ENCODE measurements at places on chromosomes 6 and 20. TPM values are rescaled to one million over a fixed set of nuclear protein-coding genes. Genes with fewer than 3 reads are reported as not detected.

- no peak overlapping the region for H3K4me3 ChIP-seq
- no peaks in the 10 kb centered on the region for H3K27me3 ChIP-seq
- no peaks in the 10 kb centered on the region for H3K36me3 ChIP-seq
- no peak overlapping the region for H3K27ac ChIP-seq
- DNase-seq, result no peak
These were observed 22.6 kb downstream of the UST start for GRCh38 chr6:148769304-148769968.

- no peak for DNase-seq
- H3K4me1 ChIP-seq, result no peaks in the 10 kb centered on the region
- H3K36me3 ChIP-seq, result no peaks in the 10 kb centered on the region
These were observed 120.1 kb upstream of the ADGRF1 start for GRCh38 chr6:47162231-47162630.

DNA sequence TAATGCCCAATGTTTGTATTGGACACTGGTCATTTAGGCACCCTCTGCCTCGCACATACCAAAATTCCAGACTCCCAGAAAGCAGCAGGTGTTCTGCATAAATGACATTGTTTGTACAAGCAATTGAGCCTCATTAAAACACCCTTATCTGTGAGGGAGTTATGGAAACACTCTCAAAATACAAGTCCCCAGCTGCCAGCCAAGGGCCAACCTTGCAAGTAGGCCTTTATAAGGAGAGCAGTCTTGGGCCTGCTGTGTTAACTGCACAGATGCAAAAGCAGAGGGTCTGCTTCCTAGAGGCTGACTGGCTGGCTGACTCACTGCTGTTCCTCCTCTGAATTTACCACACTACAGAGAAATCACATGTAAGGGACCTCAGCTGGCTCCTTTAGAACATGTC is 150.4 kb upstream of the HMGN3 start:
- H3K27me3 ChIP-seq, result no peaks in the 10 kb centered on the region
- H3K36me3 ChIP-seq, result no peaks in the 10 kb centered on the region
- H3K27ac ChIP-seq, result no peak overlapping the region
- H3K4me3 ChIP-seq, result no peak overlapping the region

DNA sequence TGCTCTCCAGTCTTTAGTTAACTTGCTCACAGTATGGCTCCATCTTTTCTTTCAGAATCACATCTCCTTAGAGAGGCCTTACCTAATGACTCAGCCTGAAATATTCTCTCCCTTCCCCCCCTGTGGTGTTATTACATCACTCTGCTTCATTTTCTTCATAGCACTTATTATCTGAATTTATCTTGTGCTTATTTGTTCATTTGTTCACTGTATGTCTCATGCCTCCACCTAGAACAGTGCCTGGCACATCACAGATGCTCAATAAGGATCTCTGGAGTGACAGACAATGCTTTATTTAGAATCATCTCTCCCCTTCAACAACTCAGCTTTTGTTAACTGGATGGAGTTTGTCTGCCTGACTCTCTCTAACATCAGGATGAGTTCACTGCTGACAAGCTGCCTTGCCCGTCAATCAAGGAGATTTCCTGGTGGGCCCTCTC is 96.6 kb upstream of the MAN1A1 start:
- H3K4me1 ChIP-seq, result peaks cover 6% of the 10 kb centered on the region
- H3K27ac ChIP-seq, result peak overlapping the region; percentile 36
- no peaks in the 10 kb centered on the region for H3K27me3 ChIP-seq
- no peaks in the 10 kb centered on the region for H3K36me3 ChIP-seq

DNA sequence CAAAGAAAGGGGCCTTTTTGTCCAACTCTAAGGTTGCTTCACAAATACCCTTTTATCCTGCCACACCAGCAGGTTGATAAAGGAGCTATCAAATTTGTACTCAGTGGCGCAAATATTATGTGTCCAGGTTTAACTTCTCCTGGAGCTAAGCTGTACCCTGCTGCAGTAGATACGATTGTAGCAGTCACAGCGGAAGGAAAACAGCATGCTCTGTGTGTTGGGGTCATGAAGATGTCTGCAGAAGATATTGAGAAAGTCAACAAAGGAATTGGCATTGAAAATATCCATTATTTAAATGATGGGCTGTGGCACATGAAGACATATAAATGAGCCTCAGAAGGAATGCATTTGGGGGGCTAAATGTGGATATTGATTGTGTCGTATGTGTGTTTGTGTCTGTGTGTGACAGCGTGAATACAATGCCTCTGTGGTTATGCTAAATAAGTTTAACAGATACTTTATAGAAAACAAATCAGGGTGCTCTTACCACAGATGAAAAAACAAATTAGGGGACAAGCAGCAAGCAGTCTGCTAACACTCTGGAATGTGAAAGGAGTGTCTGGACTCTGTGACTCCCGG is 33.6 kb downstream of the HM13 start:
- H3K27me3 ChIP-seq, result no peaks in the 10 kb centered on the region
- H3K36me3 ChIP-seq, result peaks cover 78% of the 10 kb centered on the region
- DNase-seq, result no peak

GRCh38 chr6:42200035-42200434 is 5.3 kb upstream of the GUCA1B start:
- H3K36me3 ChIP-seq, result no peaks in the 10 kb centered on the region
- no peak for DNase-seq
- H3K4me3 ChIP-seq, result no peak overlapping the region
- peaks cover 34% of the 10 kb centered on the region for H3K4me1 ChIP-seq

DNA sequence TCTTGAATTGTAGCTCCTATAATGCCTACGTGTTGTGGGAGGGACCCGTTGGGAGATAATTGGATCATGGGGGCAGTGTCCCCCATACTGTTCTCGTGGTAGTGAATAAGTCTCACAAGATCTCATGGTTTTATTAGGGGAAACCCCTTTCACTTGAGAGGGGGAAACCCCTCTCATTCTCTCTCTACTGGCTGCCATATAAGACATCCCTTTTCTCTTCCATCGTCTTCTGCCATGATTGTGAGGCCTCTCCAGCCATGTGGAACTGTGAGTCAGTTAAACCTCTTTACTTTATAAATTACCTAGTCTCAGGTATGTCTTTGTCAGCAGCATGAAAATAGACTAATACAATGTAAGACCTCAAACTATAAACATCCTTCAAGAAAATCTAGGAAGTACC is 23.1 kb downstream of the PAQR8 start:
- no peak overlapping the region for H3K4me3 ChIP-seq
- no peaks in the 10 kb centered on the region for H3K27me3 ChIP-seq
- H3K4me1 ChIP-seq, result peaks cover 11% of the 10 kb centered on the region
- H3K36me3 ChIP-seq, result no peaks in the 10 kb centered on the region
- H3K27ac ChIP-seq, result no peak overlapping the region

- no peaks in the 10 kb centered on the region for H3K36me3 ChIP-seq
- no peak overlapping the region for H3K27ac ChIP-seq
- H3K27me3 ChIP-seq, result no peaks in the 10 kb centered on the region
- H3K4me3 ChIP-seq, result no peak overlapping the region
- DNase-seq, result no peak
These were observed 86.2 kb downstream of the CFAP61 start for GRCh38 chr20:20138301-20139064.

GRCh38 chr6:13446381-13446780 is 41.0 kb downstream of the GFOD1 start:
- peak overlapping the region; percentile 75 for H3K27ac ChIP-seq
- no peak for DNase-seq
- H3K27me3 ChIP-seq, result no peaks in the 10 kb centered on the region
- no peak overlapping the region for H3K4me3 ChIP-seq
- H3K36me3 ChIP-seq, result no peaks in the 10 kb centered on the region

GRCh38 chr6:38350942-38351341 is 288.8 kb downstream of the BTBD9 start:
- H3K27ac ChIP-seq, result peak overlapping the region; percentile 33
- H3K4me3 ChIP-seq, result no peak overlapping the region
- H3K36me3 ChIP-seq, result no peaks in the 10 kb centered on the region

GRCh38 chr20:16527438-16527837 is 45.8 kb downstream of the KIF16B start:
- H3K4me3 ChIP-seq, result no peak overlapping the region
- DNase-seq, result no peak
- peaks cover 11% of the 10 kb centered on the region for H3K4me1 ChIP-seq
- no peak overlapping the region for H3K27ac ChIP-seq
- H3K36me3 ChIP-seq, result peaks cover 18% of the 10 kb centered on the region

DNA sequence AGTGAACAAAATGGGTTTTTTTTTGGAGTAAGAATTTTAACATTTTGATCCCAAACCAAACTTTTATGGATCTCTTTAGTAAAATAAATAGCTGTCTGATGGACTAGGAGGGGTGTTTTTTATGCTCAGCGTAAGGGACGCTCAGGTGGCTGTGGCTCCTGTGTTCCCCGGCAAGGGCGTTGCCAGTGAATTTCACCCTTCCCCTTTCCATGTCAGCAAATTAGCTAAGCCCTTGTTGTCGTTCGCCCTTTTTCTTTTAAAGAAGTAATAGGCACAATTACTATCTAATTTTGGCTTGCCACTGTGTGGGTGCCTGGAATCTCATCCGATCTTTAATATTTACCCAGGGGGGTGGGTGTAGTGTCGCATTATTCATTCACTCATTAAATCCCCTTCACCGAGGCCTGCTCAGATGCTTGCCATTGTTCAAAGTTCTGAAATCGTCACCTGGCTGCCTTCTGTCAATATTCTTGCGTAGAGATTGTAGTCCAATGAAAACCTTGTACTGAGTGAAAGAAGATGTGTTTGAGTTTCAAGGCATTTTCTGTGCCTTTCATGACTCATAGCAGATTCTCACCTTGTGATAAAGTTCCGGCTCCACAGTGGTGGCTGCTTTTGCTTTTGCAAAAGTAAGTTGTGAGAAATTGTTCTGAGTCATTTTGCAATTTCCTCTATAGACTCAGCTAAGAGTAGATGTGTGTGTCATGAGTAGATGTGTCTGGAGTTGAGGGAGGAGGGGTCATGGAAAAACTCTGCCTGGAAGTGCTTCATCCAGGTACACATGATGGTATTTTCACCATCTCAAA is 40.0 kb upstream of the CLDN20 start:
- H3K27ac ChIP-seq, result no peak overlapping the region
- no peak overlapping the region for H3K4me3 ChIP-seq
- H3K36me3 ChIP-seq, result no peaks in the 10 kb centered on the region
- H3K4me1 ChIP-seq, result no peaks in the 10 kb centered on the region
- DNase-seq, result no peak
- no peaks in the 10 kb centered on the region for H3K27me3 ChIP-seq

GRCh38 chr6:13412639-13413465 is 74.5 kb downstream of the GFOD1 start:
- H3K4me1 ChIP-seq, result peaks cover 58% of the 10 kb centered on the region
- peak overlapping the region; percentile 39 for H3K27ac ChIP-seq
- no peak for DNase-seq
- H3K27me3 ChIP-seq, result no peaks in the 10 kb centered on the region
- no peaks in the 10 kb centered on the region for H3K36me3 ChIP-seq

DNA sequence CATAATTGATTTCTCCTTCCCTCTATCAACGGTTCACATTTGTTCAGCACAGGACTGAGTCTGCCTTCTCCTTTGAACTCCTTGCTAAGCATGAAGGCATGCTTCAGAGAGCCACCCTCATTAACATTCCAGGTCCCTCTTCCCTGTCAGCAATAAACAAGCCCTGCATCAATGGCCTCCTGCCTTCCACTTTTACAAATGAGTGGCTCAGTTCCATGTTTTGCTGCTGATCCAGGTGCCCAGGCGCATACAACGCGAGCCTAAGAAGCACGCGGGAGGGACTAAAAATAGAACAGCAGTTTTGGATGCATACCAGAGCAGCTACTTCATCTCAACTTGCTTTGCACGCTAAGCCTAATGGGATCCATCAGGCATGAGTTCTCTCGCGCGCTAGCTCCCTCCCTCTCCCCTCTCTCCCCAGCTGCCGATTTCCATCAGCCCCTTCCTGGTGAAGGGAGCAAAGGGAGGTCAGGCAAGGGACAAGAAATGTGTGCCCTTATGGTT is 53.4 kb downstream of the TRAF3IP2 start:
- H3K4me1 ChIP-seq, result peaks cover 38% of the 10 kb centered on the region
- H3K4me3 ChIP-seq, result peak overlapping the region; percentile 16
- no peaks in the 10 kb centered on the region for H3K27me3 ChIP-seq
- H3K27ac ChIP-seq, result peak overlapping the region; percentile 76
- no peaks in the 10 kb centered on the region for H3K36me3 ChIP-seq
- DNase-seq, result peak; percentile 92

GRCh38 chr20:31712564-31713311 is 9.9 kb downstream of the BCL2L1 start:
- H3K27me3 ChIP-seq, result no peaks in the 10 kb centered on the region
- DNase-seq, result peak; percentile 97
- peaks cover 96% of the 10 kb centered on the region for H3K4me1 ChIP-seq
- peak overlapping the region; percentile 24 for H3K4me3 ChIP-seq
- H3K36me3 ChIP-seq, result no peaks in the 10 kb centered on the region

DNA sequence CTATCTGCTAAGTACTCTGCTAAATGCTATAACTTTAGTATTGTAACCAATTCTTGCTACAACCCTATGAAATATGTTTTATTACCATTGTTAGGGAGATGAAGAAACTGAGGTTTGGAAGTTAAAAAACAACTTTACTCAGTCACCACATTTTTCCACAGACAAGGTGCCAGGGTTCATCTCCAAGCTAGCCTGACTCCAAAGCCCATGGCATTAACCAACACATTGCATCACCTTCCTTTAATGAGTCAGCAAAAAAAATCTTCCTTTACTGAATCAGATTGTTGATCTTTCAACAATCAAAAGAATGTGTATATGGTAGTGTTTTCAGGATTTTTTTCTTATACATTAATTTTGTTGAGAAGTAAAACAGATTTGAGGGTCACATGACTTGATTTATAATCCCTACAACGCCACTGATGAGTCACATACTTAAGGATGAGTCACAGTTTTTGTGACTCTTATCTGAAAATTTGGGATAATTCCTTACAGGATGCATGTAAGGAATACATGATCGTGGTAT is 41.5 kb downstream of the MAN1A1 start:
- H3K27ac ChIP-seq, result no peak overlapping the region
- peaks cover 5% of the 10 kb centered on the region for H3K4me1 ChIP-seq
- H3K4me3 ChIP-seq, result no peak overlapping the region
- no peak for DNase-seq

The FAM83C gene
- not detected for total RNA-seq

The PSORS1C2 gene
- not detected for total RNA-seq

The RAD21L1 gene
- total RNA-seq, result not detected

The MCCD1 gene
- total RNA-seq, result not detected

The GINS1 gene
- total RNA-seq, result 0.33 TPM

The MUCL3 gene
- not detected for total RNA-seq

Data from esophagus muscularis mucosa (tissue), 4 donors.